ENCODE measurements at places on chromosomes 4 and X.
A peak's percentile ranks its signal among the peaks of the same experiment; 100 is the strongest.

DNA sequence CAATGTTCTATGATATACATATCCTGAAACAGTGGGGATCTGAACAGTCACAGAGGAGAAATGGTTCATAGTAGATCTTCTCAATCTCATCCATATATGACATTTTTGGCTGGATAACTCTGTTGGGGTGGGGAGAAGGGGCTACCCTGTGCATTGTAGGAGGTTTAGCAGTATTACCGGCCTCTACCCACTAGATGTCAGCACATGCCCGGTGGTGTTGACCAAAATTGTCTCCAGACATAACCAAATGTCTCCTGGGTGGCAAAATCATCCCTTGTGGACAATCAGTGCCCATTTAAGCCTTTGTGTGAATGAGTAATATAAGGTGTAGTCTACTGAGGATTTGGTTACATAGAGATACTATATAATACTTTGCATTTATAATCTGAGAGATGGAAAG is 89.9 kb downstream of the PLS3 start:
- DNase-seq, result peak; percentile 45

- DNase-seq, result no peak
These were observed 136.0 kb downstream of the NKX6-1 start for GRCh38 chr4:84362896-84363655.

DNA sequence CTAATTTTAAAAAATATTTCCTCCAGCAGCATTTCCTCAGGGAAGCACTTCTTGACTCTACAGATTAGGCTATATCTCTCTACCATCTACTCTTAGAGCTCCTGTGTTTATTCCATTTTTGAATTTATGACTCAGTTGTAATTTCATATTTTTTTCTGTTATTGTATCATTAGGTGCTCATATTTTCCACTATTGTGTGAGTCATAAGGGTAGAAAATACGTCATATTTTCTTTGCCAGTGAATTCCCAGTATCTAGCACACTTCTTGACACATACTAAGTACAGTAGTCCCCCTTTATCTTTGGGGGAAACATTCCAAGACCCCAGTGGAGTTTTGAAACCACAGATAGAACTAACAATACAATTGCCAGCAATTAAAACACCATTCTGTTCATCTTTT is 431.2 kb downstream of the GASK1B start:
- no peak for DNase-seq

DNA sequence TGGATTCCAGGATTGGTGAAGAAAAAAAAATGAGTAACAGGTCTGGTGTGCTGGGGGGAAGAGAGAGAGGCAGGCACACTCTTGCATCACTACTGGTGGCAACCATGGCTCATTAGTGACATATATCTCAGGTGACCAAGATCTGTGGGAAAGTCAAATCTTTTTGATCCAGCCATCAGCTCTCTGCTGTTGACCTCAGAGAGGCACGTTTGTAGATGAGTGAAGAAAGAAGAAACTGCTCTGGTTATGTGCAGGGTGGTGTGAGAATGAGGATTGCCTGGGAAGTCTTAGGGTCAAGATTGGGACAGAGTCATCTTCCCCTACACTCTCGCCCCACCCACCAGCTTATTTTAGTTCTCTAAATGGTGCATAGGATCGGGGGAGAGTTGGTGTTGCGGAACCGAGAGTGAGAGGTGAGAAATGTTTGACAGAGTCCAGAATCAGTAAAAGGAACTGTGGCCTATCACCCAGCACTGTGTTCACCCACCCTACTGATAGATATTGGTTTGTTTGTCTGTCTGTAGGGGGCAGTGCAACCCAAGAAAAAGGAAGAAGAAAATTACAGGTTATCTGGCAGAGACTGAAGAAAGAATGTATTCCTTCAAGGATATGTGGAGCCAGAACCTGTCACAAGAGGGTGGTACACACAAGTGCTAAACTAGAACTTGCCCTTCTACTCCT is 21.9 kb downstream of the ARMCX6 start:
- DNase-seq, result no peak

DNA sequence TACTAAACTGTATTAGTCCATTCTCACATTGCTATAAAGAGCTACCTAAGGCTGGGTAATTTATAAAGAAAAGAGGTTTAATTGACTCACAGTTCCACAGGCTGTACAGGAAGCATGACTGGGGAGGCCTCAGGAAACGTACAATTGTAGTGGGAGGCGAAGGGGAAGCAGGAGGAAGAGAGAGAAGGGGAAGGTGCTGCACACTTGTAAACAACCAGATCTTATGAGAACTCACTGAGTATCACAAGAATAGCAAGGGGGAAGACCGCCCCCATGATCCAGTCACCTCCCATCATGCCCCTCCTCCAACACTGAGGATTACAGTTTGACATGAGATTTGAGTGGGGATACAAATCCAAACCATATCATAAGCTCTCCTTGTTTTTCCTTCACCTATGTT is 40.9 kb downstream of the RPA4 start:
- DNase-seq, result no peak

- no peak for DNase-seq
These were observed 50.8 kb upstream of the MBNL3 start for GRCh38 chrX:132539611-132540010.

DNA sequence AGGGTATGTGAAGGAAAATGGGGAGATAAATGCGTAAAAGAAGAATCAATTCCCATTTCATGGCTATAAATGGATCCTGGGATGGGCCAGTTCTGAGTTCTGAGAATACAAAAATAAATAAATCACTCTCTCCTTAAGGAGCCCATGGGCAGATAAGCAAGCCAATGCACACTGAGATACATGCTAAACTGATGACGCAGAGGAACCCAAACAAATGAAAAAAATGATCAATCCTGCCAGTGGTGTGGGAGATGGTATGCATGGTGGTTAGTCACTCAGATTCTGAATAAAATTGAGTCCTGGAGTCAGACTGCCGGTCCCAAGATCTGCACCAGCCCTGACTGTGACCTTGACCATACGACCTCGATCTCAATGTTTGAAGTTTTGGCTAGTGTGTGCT is 59.7 kb downstream of the NEIL3 start:
- DNase-seq, result no peak

DNA sequence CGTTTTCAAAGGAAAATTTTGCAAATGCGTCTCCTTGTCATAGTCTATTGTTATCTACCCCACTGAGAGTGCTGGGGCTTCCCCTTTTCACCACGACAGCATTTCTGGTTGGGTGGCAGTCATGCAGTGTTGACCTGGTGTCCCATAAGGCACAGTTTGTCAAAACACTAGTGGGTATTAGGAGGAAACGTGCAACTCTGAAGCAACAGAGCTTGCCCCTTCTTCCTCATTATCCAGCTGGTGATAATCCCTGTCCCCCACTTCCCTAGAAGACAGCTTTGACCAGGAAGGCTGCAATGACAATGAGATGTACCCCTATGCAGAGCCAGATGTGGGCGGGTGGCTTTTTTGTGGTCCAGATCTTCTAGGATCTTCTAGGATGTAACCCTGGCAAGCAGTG is 1.8 kb downstream of the TBC1D1 start:
- no peak for DNase-seq

DNA sequence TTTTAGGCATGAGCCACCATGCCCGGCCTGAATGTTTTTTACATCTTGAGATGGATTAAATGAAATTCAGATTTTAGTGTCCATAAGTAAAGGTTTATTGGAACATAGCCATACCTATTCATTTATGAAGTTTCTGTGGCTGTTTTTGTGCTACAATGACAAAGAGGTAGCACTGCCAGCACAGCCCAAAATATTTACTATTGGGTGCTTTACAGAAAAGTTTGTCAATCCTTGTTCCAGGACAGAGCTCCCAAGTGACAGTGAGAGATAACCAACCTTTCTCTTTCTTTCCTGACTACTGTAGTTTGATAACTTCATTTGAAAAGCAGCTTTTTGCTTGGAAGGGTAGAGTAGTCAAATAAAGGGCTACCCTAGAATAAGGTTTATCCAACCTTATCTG is 116.2 kb downstream of the CAMK2D start:
- no peak for DNase-seq

- DNase-seq, result no peak
These were observed 17.0 kb downstream of the SNCA start for GRCh38 chr4:89820010-89820409.

- DNase-seq, result peak; percentile 13
These were observed 12.3 kb downstream of the MSL3 start for GRCh38 chrX:11770320-11770719.

GRCh38 chr4:1474126-1475090 is 68.2 kb upstream of the NKX1-1 start:
- no peak for DNase-seq

DNA sequence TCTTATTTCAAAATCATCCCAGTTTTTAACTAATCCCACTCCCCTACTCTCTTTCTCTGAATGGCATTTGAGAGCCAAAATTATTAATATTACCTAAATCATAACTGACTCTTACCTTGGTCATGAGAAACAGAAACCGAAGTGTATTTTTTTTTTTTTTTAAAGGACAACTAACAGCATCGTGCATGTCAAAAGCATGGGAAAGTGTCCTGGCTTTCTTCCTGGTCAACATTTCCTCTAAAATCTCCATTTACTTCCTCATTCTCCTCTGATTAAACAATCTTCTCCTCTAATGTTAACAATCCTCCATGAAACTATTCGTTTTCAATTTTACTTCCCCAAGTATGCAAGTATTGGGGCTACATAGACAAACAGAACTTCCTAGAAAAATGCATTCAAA is 2.1 kb upstream of the STS start:
- DNase-seq, result no peak

GRCh38 chr4:111283066-111283677 is 660.3 kb upstream of the PITX2 start:
- no peak for DNase-seq

DNA sequence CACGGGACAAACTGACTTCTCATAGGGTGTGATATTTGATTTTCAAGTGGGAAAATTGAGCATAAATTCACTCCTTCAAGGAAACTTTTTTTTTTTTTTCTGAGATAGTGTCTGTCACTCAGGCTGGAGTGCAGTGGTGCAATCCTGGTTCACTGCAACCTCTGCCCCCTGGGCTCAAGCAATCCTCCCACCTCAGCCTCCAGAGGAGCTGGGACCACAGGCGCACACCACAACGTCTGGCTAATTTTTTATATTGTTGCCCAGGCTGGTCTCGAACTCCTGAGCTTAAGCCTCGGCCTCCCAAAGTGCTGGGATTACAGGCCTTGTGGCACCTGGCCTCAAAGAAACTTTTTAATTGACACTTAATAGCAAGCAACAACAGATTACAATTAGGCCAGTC is 13.8 kb downstream of the CLDN34 start:
- DNase-seq, result no peak

GRCh38 chrX:111181951-111182350 is 86.0 kb downstream of the PAK3 start:
- DNase-seq, result peak; percentile 90

DNA sequence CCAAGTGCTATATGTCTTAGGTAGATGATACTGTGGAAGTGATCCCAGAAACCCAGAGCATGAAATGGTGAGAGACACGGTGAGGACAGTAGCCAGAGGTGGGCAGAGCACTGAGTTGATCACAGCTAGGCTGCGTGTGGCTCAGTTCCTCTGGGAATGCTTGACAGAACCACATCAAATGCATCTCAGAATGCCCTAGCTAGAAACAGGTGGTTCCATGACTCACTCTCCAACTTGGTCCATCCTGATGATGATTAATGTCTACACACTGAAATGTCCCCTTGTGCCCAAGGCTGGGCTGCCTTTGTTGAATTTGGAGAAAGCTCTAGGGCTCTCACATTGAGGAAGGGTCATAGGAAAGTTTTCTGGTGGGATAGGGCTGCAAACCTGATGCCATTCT is 113.6 kb downstream of the ZNF518B start:
- DNase-seq, result no peak

DNA sequence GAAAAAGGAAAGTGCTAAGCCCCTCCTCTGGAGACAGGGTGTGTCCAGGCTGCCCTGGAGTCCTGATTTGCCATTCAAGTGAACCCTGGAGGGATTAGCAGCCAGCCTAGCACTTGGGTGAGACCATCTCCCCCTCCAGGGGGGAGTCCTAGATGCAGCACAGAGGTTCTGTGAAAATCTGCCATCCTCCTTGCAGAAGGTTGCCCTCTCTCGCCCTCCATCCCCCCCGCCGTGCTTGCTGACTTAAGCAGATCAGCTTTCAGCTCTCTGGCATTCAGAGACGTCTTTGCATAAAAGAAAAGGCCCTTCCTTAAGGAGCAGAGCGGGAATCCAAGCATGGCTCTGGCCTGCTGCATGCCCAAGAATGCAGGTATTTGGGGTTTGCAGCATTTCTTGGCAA is 102.1 kb upstream of the SCML1 start:
- DNase-seq, result no peak

Data from NCI-H2081 treated with DMSO at 0.1 percent for 48 hours (cell line).